ENCODE measurements at places on chromosomes 3 and 15.

- no peak for DNase-seq
Measured at GRCh38 chr3:15151166-15151565, 52.2 kb upstream of the RBSN start.

- DNase-seq: no peak
Measured at GRCh38 chr3:135944831-135945230, 20.7 kb upstream of the PPP2R3A start.

- no peak for DNase-seq
Measured at GRCh38 chr3:149188494-149188893, 33.1 kb downstream of the CP start.

GRCh38 chr3:127089486-127090145 is 103.3 kb upstream of the PRR23E start:
- no peak for DNase-seq

DNA sequence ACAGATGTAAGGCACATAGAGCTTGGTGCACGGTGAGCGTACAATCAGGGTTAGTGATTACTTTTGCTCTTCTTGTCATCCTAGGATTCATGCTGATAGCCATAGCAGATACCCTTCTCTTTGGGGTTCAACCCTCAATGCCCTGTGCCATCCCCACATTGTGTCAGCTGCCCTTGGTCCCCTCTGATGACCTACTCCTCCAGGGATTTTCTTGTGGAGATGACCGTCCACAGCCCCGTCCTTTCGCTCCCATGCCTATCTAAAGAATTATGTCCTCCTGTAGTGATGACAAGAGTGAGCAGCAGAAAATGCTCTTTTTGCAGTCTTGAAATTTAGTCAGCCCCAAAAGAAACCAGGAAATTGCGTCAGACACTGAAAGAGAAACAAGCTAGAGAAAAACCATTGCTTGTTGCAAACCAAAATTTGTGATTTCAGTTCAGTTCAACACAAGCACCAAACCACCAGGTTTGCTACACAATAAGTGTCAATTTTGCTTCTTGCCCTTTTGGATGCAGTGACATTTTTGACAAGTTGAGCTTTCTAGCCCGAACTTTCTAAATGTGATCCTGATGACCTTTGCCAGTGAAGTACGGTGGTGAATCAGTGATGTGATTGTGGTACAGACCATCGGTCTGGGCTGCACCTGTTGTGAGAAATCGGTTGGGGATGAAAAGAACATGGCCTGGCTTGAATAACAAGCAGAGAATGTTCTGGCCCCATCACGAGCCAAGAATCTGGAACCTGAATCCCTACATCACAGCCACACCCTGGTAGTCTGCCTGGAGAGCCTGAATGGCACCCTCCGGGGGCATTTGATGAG is 41.3 kb downstream of the CMTM7 start:
- no peak for DNase-seq

DNA sequence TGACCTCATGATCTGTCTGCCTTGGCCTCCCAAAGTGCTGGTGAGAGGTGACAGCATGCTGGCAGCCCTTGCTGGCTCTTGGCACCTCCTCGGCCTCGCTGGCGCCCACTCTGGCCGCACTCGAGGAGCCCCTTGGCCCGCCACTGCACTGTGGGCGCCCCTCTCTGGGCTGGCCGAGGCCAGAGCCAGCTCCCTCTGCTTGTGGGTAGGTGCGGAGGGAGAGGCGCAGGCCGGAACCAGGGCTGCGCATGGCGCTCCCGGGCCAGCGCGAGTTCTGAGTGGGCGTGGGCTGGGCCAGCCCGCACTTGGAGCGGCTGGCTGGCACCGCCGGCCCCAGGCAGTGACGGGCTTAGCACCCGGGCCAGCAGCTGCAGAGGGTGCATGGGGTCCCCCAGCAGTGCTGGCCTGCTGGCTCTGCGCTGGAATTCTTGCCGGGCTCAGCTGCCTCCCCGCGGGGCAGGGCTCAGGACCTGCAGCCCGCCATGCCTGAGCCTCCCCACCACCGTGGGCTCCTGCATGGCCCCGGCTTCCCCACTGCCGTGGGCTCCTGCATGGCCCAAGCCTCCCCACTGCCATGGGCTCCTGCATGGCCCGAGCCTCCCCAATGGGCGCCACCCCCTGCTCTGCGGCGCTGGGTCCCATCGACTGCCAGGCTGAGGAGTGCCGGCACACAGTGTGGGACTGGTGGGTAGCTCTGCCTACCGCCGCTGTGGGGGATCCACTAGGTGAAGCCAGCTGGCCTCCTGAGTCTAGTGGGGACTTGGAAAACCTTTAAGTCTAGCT is 76.4 kb upstream of the OSBPL11 start:
- DNase-seq: no peak

DNA sequence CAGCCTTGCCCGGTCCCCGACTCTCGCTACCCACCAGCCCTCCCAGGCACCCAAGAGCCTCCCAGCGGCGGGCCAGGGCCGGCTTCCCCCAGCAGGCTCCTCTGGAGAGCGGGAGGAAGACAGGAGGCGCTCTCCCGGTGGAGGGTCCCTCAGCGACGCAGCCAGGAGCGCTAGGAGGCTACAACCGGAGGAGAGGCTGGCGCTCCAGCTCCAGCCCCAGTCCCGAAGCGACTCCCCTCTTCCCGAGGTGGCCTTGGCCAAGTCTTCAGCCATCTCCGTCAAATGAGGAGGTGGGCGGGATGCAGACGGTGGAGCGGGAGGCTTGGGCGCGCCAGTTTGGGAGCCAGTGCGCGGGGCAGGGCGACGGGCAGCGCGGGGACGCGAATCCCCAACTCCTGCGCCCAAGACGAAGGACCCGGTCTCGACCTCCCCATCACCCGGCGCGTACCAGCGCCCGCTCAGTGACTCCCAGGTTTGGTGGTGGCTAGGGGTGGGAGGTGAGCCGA is 722 bp downstream of the CHRNA3 start:
- no peak for DNase-seq

DNA sequence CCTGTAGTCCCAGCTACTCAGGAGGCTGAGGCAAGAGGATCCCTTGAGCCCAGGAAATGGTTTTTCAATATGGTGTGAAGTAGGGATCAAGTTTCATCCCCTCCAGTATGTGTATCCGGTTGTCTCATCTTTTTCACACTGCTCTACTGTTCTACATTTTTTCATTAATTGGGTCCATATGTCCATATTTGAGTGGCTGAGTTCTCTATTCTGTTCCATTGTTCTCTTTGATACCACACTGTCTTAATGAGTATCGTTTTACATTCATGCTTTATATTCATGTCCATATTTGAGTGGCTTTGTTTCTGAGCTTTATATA is 81.6 kb upstream of the LRRFIP2 start:
- DNase-seq: no peak

GRCh38 chr15:27292641-27293040 is 321.7 kb downstream of the GABRG3 start:
- DNase-seq: no peak

- DNase-seq: no peak
Measured at GRCh38 chr15:92499731-92500530, 106.2 kb downstream of the ST8SIA2 start.

- no peak for DNase-seq
Measured at GRCh38 chr15:40052604-40053003, 13.6 kb upstream of the SRP14 start.

DNA sequence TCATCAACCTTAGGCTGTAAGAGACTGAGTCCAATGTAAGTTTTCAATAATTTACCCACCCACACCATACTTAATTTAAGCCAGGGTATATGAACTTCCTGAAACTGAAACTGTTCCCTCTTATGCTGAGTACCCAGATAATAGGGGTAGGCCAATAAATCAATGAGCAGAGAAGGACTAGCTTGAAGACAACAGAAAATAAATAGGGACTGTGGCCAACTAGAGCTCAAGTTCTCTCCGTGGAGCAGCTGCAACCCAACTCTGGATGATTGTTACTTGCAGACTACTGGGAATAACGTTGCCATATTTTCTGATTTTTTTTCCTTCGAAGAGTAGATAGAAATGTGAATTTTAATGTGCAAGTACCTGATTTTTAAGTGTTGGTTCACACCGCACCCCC is 128.0 kb downstream of the ATG7 start:
- no peak for DNase-seq

DNA sequence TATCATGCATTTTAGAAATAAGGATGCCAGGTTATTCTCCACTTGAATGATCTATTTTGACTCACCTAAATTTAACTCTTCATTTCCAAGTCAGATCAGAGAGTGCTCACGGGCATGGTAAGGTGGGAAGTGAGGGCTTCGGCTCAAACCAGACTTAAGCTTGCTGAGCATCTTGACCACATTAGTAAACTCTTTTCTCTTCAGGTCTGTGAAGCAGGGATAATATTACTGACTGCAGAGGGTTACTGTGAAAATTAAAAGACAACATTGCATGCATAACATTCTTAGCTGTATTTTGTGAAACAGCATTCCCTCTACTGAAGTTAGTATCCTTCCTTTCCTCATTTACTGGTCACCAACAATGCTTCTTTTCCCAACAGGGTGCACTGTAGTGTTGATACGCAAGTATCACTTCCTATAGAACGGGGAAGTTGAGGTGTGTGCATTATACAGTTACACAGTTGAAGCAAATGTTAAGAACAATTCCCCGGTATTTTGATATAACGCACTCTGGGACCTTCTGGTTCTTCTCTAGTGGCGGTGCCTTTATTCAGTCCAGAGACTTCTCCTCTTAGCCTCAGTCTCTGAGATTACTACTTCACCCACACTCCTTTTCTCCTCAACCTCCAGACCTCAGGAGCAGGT is 74.1 kb upstream of the MNS1 start:
- DNase-seq: no peak

GRCh38 chr15:99253381-99254090 is 2.3 kb downstream of the LRRC28 start:
- DNase-seq: no peak

DNA sequence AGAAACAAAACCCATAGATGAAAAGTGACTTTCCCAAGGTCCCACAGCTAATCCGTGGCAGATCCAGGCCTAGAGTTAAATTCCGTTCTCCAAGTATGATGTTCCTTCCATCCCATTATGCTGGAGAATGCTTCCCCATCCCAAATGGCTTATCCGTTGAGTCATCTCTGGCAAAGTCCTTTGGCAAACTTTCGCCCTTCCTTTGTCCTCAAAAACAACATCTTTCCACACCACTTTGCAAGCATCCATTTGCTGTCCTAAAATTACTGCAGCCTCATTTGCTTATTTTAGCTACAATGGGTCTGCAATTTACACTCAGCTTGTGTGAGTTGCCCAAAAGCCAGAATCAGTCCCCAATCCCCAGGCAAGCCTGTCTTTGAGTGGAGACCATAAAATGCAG is 304.0 kb upstream of the TLE3 start:
- no peak for DNase-seq

DNA sequence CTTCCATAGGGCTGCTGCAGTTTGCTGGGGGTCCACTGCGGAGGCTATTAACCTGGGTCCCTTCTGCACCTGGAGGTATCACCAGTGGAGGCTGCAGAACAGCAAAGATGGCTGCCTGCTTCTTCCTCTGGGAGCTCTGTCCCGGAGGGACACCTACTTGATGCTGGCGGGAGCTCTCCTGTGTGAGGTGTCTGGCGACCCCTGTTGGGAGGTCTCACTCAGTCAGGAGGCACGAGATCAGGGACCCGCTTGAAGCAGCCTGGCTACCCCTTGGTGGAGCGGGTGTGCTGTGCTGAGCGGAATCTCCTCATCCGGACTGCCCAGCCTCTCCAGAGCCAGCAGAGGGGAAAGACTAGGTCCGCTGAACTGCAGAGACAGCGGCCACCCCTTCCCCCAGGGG is 56.0 kb upstream of the CTXND1 start:
- peak; percentile 9 for DNase-seq

DNA sequence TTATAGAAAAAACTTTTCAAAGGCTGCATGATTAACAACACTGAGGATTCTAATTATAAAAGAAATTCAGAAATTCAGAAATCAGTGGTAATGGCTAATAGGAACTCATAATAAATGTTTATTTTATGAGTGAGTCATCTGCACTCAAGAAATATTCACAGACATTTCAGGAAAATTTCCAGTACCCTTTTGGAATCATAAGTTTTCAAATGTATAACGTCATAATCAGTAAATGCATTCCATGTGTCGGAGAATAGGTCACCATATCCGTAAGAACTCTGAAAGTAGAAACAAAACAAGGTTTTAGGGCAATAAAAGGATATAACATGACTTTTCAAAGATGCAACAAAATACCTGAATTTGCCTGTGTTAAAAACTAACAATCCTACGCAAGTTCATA is 24.7 kb downstream of the EOGT start:
- no peak for DNase-seq

DNA sequence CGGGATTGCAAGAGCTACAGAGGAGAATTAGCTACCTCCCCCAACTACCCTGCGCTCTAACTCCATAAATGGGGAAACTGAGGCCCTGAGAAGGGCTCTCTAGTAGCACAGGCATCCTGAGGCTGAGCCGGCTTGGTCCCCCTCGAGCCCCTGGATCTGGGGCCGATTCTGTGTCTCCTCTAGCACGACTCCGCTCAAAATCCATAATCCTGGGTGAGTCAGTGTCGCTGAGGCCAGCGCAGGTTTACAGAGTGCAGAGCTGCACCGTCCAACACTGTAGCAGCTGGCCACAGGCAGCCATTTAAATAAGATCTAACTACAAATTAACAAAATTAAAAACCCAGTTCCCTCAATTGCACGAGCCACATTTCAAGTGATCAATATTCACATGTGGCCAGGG is 10.8 kb downstream of the GATA2 start:
- no peak for DNase-seq

GRCh38 chr3:54954521-54954920 is 26.7 kb upstream of the LRTM1 start:
- DNase-seq: no peak

Measured in NCI-H446 (cell line).